Activated naive CD8-positive, alpha-beta T cell treated with anti-CD3 and anti-CD28 coated beads, Interleukin-2, amount 50 U/mL, for 16 hours (primary cell): ENCODE measurements at places on chromosomes 2 and 18.

DNA sequence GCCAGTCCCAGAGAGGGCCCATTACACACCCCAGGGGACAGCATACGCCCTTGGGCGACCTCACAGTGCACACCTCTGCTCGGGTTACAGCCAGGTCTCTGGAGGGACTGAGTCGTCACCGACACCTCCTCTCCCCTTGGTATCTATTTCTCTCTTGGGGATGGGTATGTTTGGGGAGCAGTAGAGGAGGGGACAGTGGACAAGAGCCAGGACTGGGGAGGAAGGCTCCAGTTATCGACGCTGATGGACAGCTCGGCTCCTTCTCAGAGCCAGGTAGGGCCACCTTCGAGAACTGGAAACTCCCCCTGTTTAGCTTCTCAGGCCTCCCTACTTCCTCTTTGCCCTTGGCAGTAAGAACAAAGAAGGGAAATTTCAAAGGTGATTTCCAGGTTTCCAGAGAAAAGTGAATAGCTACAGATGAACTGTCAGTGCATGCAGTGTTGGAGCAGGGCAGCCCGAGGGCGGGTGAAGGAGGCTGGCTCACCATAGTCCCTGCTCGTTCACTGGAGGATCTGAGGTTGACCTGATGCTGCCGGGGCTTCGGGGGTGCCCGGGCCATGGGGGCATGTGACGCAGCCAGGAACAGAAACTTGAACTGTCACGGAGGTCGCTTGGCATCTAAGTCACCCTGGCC, 4.4 kb upstream of the SEMA4C start:
- no peak for DNase-seq

- no peak for DNase-seq
Observed at GRCh38 chr18:22311301-22311700, 106.4 kb downstream of the CTAGE1 start.

DNA sequence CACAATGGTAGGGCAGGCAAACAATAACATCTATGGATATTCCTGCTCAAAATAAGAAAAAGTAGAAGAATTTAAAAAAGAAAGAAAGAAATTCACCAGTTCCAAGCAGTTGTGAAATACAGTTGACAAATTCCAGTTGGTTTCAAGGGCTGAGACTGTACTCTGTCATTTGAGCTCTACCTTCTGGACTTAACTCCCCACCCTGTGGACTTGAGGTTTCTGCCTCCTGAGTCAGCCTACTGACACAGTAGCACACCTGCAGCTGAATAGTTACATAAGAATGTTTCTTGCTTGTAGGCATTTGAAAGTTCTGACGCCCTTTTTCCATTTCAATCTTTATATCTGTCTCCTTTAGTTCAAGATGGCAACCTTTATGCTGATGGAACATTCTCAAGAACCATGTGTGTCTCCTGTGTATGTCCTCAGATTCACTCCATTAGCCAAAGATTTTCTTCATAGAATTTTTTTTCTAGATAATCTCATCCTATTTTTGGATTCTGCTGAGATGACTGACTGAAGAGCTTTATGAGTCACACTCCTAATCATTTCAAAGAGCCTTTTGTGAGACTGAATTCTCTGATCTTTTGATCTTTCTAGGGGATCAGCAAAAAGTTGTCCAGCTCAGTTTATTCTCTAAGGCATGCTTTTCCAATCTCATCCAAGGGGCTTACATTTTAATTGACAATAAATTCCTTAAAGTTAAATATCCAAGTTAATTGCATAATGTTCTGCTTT, 19.1 kb downstream of the NETO1 start:
- no peak for DNase-seq

DNA sequence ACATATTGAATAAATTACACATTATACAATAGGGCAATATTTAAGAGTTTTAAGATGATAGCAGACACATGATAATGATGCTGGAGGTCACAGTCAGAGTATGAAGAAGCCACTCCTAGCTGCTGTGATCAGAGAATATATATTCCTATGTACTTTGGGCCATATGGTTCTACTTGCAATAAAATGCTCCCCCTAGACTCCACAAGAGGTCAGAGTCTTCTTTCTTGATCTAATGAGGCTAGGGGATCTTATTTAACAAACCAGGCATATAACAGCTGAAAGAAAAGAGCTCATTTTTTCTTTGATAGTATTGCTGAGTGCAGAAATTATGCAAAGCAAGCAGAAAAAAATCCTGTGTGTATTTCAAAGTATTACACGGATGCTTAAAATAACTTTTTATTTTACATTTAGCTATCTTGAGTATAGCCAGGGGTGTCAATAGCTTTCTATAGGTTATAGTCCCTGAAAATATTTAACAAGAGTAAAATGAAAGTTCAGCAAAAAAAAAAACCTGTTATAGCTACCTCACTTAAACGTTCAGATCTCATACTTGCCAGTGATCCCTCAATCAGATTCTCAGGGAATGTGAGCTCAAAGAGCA, 748.7 kb upstream of the CHAC2 start:
- DNase-seq = no peak

- DNase-seq = no peak
Observed at GRCh38 chr2:150135223-150135883, 352.1 kb downstream of the RND3 start.

GRCh38 chr2:25714740-25715139, 41.4 kb upstream of the DTNB start:
- DNase-seq = no peak
